HFFc6 (cell line): ENCODE measurements at places on chromosomes 7 and 10. TPM values are rescaled to one million over a fixed set of nuclear protein-coding genes. Genes with fewer than 3 reads are reported as not detected.

DNA sequence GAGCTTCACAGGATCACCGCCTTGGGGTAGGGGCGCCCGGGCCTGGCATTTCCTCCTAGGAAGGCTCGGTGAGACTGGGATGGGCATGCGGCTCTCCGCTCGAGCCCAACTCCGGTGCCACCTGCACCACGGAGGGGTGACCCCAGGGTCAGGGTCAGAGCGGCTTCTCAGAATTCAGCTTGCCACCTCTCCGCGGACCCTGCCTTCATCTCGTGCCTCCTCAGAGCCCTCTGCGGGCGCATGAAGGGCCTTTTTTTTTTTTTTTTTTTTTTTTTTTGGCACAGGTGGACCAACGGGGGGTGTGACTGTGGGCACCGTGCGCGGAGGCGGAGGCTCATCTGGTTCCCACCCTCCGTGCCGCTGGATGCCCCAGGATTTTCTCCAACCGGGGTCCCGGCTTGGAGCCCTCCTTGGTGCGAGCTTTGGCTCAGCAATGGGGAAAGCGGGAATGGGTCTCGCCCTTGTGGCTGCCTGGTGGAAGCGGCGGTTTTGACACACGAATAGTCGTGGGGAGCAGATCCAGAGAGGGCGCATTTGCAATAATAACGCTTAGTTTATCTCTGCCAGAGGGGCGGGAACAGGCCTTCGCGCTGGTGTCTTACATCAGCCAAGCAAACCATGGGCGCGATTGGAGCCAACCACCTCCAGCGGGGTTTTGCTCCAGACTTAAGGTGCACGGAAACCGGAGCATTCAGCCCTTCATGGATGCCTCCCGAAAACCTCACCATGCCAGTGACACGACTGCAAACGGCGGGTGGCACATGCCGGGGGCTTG lies 5.0 kb upstream of the TNRC18 start:
- peaks cover 20% of the 10 kb centered on the region for H3K4me1 ChIP-seq
- DNase-seq: peak; percentile 83
- H3K27me3 ChIP-seq: peaks cover 14% of the 10 kb centered on the region
- peak overlapping the region; percentile 99 for H3K27ac ChIP-seq

DNA sequence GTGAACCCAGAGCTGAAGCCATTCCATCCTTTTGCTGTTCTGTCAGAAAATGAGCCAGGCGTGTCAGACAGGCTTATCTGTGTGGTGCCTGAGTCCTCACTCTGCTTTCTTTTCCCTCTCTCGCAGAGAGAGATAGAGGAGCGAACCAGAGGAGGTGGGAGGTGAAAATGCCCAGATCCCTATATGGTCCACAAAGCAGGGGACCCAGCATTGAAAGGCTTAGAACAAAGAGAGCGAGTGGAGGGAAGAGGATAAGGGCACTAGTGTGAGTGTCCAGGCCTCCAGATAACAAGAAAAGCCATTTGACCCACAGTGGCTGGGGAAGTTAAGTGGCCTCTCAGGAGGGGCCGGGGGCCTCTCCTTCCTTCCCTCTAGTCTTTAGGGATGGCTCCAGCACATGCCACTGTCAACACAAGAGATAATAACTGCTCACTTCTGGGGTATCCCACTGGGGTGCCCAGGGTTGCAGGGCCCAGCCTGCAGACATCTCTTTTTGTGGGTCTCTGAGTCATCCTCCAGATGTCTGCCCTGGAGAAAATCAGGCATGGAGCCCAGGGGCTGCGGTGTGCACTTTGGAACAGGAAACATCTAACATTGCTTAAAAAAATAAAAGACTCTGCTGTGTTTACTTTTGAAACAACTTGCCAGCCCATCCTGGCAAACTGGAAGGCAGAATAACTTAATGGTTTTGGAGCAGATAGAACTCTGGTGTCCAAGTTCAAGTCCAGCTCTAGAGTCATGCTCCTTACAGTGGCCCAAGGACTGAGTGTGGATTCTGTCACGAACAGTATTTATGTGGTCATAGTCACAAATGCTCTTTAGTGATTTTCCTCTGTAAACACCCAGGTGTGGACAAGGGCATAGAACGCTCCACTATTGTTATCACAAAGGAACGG lies 189.5 kb downstream of the CXCL12 start:
- H3K4me1 ChIP-seq: peaks cover 53% of the 10 kb centered on the region
- H3K4me3 ChIP-seq: no peak overlapping the region
- DNase-seq: peak; percentile 90
- no peak overlapping the region for H3K27ac ChIP-seq
- no peaks in the 10 kb centered on the region for H3K36me3 ChIP-seq

DNA sequence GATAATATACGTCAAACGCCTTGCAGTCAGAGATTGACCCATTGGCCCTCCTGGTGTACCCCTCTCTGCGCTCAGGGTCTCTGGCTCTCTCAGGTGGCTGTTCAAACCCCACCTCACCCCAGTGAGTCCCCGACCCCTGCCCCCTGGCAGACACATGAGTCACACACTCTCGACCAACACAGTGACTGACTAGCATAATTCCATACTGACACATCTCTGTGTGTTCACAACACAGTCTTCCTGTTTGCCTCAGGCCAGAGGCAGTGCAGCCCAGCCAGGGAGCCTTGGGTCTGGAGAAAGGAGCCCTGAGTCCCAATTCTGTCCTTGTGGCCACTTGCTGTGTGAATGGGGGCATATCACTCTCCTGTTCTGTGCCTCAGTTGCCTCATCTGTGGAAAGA lies 40.1 kb downstream of the PALD1 start:
- H3K27ac ChIP-seq: no peak overlapping the region
- H3K4me1 ChIP-seq: peaks cover 13% of the 10 kb centered on the region
- DNase-seq: peak; percentile 71
- peaks cover 26% of the 10 kb centered on the region for H3K27me3 ChIP-seq

DNA sequence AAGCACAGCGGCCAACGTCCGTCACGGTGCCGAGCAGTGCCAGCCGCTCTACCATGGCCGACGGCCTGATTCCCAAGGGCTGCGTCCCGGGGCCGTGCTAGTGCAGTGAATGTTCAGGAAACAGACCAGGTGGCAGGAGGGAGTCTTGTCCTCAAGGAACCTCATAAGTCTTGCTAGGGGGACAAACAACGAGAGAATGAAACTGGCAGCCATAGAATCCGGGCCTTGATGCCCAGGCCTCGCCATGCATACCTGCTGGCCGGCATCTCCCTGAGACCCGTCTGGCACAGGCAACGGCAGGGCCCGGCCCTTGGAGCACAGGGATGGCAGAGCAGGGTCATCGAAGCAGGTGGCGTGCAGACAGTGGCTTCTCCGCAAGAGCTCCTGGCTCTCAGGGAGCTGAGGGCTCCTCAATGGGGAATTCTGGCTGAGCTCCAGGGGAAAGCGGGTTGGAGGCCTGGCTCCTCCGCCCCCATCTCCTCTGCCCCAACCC lies 58.8 kb downstream of the DIP2C start:
- H3K4me3 ChIP-seq: no peak overlapping the region
- peaks cover 29% of the 10 kb centered on the region for H3K36me3 ChIP-seq
- no peak for DNase-seq
- peaks cover 5% of the 10 kb centered on the region for H3K27me3 ChIP-seq

DNA sequence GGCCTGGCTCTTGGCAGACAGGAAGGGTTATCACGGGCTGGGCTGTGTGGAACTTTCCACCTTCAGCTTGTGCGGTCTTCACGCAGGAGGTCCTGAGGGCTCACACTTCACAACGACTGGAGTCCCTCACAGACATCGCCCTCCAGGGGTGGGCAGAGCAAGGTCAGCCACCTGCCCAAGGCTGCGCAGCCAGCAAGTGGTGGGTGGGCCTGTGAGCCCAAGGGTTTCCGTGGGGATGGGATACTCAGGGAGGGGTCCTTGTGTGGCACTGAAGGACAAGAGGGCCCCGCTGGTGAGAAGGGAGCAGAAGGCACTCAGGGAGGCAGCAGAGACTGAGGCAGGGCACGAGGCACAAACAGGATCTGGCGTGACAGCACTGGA lies 22.0 kb downstream of the PDIA4 start:
- H3K4me3 ChIP-seq: no peak overlapping the region
- no peak for DNase-seq
- peaks cover 13% of the 10 kb centered on the region for H3K36me3 ChIP-seq
- H3K27ac ChIP-seq: no peak overlapping the region

DNA sequence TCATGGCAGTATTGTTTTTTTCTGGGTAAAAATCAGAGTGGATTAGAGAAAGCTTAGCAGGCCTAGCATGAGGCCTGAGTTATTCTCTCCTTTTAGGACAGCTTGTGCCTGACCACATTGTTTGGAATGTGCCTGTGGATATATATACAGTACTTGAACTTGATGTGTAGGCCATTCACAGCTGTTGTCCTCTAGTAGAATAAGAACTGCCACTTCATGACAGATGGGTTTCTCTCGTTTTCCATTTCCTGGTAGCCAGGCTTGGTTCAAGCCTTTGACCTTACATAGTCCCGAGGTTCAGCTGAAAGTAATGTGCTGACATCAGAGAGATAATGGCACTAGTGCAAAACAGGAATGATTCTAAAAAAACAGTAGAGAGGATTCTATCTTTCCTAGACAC lies 473.9 kb downstream of the AUTS2 start:
- H3K4me1 ChIP-seq: no peaks in the 10 kb centered on the region
- H3K4me3 ChIP-seq: no peak overlapping the region
- H3K27me3 ChIP-seq: no peaks in the 10 kb centered on the region

The AHR gene
- 35.7 to 48.3 TPM (median 35.8 TPM) in 3 replicates for total RNA-seq

The SPDYE2 gene
- total RNA-seq: not detected in 3 replicates

The NPC1L1 gene
- total RNA-seq: not detected in 2 replicates
